T-helper 22 cell (primary cell): ENCODE measurements at places on chromosomes 1 and 21.

DNA sequence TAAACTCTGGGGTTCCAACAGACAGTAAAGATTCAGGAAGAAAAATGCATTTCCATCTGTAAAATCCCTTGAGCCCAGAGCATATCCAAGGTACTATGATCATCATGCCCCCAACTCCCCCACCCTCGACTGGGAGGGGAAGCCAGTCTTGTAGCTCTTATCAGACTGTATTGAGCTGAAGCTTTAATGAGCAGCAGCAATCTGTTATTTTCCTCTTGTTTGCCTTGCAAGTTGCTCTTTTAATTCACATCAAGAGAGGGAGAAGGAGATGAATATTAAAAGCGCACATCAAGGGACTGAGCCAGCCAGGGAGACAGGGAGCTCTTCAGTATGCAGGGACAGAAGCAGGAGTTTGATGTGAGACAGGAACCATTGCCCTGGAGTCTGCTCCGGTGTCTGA, 52.5 kb upstream of the KCNA3 start:
- DNase-seq, result no peak

- DNase-seq, result no peak
Observed at GRCh38 chr21:31087639-31088473, 49.6 kb upstream of the KRTAP19-8 start.

DNA sequence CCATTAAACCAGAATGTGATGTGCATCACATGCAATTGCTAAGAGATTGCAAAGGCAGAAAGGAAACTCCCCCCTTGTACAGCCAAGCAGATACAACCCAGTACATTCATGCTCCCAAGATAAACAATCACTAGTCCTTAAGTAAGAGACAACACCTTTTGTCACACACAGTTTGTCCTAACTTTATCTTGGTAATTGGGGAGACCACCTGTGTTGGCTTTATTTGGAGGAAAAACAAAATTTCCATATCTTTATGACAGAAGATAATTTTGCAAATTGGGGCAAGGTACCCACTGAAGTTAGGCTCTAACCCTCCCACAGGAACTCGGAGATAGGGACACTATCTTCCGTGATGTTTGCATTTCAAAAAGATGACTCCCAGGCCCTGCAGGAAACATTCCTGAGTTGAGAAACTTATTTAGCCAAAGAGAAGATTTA, 175.0 kb upstream of the TNR start:
- DNase-seq, result no peak

- no peak for DNase-seq
Observed at GRCh38 chr1:20511518-20512428, 3.8 kb upstream of the MUL1 start.

- no peak for DNase-seq
Observed at GRCh38 chr1:241857131-241857530, 9.1 kb downstream of the EXO1 start.

GRCh38 chr1:167650269-167651160, 20.5 kb downstream of the RCSD1 start:
- DNase-seq, result no peak

- DNase-seq, result no peak
Observed at GRCh38 chr1:197541411-197541810, 233.9 kb downstream of the DENND1B start.

GRCh38 chr1:243264717-243265116, 8.9 kb downstream of the SDCCAG8 start:
- no peak for DNase-seq

- DNase-seq, result no peak
Observed at GRCh38 chr1:58649555-58649954, 50.3 kb downstream of the MYSM1 start.

DNA sequence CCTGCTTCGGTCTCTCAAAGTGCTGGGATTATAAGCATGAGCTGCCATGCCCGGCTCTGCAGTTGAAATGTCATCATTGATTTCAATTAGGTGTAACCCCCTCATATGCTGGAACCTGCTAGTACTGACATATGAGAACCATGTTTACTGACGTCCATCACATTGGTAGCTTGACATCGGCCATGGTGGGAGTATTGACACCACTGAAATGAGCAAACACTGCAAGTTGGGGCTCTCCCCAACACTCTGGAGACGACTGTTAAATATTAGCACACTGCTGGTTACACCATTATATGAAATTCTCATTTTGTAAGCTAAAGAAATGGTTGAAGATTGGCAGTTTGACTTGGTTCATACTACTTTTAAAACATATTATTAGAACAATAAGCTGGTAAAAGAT, 63.7 kb downstream of the CNST start:
- DNase-seq, result no peak

DNA sequence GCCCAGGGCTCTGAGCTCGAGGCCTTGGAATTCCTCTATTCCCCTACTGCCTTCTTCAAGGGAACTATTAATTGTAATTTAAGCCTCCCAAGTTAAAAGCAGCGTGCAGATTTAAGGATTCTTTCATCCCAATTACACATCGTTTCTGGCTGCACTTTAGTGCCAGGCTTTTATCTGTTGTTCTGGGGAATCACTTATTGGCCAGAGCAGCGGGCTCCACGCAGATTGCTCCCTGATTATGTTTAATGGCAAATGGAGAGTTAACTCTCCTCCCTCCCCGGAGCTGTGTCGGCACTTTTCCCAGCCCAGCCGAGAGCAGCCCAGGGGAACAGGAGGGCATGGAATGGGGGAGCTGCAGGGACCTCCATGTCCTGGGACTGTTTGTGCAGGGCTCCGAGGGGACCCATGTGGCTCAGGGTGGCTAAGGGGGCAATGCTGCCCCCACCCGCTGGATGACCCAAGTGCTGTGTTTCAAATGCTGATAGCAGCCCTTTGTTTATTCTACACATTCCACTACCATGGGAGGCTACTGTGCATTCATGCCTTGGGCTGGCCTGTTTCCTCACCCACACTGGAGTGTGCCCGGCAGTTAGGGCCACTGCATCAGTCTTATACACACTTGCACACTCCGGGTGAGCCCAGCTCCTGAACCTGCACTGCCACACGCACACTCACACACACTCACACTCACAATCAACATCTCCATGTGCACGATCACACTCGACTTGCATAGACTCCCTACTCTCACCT, 93.3 kb upstream of the POU3F1 start:
- no peak for DNase-seq

- DNase-seq, result no peak
Observed at GRCh38 chr1:22289307-22289995, 146.6 kb upstream of the WNT4 start.

DNA sequence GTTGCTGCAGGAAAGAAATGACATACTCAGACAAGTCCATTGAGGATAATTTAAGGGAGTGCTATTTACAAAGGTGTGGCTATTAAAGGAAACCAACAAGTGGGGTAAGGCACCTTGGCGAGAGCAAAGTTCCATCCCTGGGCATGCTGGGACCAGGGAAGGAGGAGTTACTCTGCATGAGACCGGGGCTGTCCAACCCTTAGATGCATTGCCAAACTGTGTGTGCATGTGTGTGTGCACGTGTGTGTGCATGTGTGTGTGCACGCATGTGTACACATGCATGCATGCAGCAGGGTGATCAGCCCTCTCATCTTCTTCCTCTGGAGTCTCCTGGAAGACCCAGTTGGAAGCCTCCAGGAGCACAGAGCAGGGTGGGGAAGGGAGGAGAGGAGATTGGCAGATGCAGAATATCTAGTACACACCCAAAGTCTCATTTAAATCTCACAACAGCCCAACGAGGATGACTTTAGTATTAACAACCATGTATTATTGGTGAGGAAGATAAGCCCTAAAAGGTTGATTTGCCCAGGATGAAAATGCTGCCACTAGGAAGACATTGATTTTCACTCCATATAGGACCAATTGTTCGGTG, 72.2 kb upstream of the CD34 start:
- no peak for DNase-seq

GRCh38 chr1:208235356-208235981, 8.7 kb downstream of the PLXNA2 start:
- no peak for DNase-seq

DNA sequence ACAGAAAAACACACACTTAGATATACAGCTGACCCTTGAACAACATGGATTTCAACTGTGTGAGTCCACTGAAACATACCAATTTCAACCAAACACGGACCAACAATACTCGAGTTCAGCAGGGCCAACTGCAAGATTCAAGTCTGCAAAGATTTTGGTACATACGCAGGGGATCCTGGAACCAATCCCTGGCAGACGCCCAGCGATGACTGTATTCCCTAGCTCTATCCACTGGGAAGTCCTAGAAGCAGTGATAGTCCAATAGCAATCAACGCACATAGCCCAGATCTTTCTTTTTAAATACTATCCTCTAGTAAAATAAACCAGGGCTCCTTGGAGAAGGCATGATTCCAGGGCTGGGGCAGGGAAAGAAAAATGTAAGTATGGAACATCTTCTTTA, 9.0 kb downstream of the DDX59 start:
- DNase-seq, result no peak

DNA sequence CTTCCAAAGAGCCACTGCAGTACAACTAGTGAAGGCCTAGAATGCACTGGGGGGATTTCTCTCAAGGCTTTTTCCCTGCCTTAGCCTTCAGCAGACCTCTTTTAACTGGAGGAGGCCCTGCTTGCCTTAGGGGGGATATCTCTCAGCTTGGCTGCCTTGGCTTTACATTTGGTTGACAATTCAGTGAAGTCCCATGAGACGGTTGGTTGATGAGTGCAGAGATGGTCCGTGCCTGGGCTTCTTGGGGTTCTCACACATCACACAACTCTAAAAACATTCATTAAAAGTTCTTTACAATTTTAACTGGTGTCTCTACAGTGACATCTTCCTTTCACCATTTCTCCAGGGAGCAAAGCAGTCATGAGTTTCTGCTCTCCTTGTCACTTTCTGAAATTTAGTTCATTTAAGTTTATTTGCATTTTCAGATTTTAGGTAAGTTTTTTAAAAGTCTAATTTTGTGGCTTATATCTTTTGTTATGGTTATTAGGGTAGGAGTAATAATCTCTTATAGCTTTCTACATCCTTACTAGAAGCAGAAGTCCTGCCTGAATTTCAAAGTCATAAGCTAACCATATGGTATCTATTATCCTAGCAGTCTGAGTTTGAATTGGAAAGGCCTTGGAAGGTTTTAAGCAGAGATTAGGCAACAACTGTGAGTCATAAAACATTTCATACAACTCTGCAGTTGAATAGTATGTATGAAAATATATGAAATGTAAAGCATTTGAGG, 487.6 kb downstream of the DPYD start:
- DNase-seq, result no peak

- no peak for DNase-seq
Observed at GRCh38 chr1:226104671-226105121, 42.2 kb downstream of the H3-3A start.

DNA sequence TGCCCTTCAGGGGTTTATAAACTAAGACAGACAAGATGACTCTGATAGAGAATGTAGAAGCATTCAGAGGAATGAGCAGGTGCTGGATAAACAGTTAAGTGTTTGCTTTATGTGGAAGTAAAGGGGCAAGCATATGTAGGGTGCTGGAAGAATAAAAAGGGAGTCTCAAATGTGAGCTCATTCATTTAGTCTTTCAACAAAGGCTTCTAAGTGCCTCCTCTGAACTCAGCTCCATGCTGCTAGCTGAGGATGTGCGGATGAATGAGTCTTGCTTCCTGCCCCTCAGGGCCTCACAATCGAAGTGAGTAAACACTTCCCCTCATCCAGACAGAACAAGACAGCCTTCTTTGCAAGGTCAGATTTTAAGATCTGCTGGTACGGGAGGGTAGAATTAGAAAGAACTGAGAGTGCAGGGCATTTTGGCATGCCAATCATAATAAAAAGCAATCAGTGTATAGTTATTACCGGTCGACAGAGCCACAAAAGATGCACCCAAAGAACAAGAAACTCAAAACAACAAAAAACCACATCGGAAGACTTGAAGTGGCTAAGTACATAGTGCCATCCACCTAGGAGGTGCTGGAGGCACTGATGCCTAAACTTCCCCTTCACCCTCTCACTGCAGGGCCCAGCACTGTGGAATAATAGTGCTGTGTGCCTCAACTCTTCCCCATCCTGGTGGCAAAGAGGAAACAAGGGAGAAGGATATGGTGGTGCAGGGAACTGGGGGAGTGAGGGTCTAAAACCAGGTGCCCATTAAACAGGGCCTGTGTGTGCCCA, 69.8 kb downstream of the TNR start:
- no peak for DNase-seq

- DNase-seq, result peak; percentile 13
Observed at GRCh38 chr1:111476761-111477309, 3.1 kb downstream of the C1orf162 start.

DNA sequence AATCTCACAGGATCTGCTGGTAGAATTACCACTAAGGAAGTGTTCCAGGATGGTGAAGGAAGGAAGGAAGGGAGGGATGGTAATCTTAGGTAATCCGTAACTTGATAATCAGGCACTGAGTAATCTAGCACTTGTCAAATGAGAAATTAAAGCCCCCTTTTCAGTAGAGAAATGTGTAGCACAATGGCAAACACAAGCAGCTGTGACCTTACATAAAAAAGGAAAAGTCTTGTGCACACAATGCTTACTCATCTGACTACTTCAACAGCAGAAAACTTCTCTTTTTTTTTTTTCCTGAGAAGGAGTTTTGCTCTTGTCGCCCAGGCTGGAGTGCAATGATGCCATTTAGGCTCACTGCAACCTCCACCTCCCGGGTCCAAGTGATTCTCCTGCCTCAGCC, 6.1 kb downstream of the NUP210L start:
- no peak for DNase-seq

GRCh38 chr1:164767752-164768402, 208.9 kb downstream of the PBX1 start:
- DNase-seq, result no peak

GRCh38 chr1:160206036-160206389, 829 bp downstream of the PEA15 start:
- DNase-seq, result peak; percentile 40

DNA sequence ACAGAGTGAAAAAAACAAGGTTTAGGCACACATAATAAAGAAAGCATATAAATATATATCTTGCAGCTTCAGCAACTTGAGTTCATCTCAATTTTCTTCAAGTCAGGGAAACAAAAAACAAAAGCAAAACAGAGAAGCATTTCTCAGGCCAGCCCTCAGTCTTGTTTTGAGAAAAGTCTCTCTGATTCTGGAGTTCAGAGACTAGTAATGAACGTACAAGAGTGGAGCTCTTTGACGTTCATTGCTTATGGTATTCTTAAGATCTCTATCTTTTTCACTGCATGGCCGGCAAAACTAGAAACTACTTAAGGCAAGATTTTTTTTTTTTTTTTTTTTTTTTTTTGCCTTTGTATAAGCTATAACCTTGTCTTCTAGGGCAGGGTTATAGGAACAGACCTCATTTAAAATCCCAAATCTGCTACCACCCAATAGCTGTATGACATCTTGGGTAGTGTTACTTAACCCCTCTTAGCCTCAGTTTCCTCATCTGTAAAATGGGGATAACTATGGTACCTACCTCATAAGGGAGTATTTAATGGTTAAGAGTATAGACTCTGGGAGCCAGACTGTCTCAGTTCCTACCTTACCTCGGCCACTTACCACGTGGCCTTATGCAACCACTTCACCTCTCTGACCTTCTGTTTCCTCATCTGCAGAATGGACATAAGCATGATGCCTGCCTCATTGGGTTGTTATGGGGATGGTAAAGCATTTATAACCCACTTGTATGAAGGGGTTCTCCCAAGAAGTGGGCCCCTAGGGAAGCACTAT, 33.6 kb downstream of the LMO4 start:
- no peak for DNase-seq

GRCh38 chr1:208149776-208150514, 94.2 kb downstream of the PLXNA2 start:
- DNase-seq, result no peak

GRCh38 chr1:164619006-164619784, 60.2 kb downstream of the PBX1 start:
- no peak for DNase-seq
